ENCODE measurements at places on chromosomes 1 and 21.

- no peak for DNase-seq
Measured at GRCh38 chr1:112998592-112999235, 42.7 kb upstream of the SLC16A1 start.

DNA sequence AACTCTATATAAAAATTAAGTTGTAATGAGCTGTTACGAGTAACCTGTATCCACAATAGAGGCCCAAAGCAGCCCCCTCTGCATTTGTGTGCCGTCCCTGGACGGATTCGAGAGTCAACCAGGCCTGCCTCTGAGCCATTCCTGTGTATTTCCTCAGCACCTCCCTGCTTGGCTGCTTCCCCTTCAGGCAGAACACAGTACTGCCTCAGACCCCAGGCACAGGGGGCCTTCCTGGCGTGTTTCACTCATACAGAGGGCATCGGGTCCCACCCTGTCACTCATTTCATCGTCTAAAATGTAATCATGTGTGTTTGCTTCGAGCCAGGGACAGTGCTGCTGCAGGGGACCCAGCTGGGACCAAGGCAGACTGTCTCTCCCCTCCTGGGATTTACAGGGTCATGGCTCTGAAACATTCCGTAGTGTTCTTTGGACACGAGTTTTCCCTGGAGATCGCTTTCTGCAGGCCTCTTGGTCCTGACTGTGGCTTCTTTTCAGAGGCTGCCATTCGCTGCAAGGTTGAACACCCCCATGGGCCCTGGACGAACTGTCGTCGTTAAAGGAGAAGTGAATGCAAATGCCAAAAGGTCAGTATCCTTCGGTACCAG, 19.4 kb downstream of the LGALS8 start:
- no peak for DNase-seq

DNA sequence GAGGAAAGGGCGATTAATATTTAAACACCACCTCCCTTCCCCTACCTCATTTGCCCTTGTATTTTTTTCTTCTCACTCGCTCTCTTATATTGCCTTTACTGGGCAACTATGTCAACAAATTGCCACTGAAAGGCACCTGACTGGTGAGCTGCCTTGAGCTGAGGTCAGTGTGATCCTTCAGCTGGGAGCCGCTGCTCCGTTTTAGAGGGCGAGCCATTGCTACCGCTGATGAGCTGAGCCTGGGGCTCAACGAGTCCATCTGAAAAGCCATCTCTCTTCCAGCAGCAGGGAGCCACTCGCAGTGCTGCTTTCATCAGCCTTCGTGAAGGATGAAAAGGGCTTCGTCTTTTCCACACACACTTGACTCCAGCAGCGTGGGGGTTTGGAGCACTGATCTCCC, 108.0 kb upstream of the KIF26B start:
- DNase-seq, result no peak

DNA sequence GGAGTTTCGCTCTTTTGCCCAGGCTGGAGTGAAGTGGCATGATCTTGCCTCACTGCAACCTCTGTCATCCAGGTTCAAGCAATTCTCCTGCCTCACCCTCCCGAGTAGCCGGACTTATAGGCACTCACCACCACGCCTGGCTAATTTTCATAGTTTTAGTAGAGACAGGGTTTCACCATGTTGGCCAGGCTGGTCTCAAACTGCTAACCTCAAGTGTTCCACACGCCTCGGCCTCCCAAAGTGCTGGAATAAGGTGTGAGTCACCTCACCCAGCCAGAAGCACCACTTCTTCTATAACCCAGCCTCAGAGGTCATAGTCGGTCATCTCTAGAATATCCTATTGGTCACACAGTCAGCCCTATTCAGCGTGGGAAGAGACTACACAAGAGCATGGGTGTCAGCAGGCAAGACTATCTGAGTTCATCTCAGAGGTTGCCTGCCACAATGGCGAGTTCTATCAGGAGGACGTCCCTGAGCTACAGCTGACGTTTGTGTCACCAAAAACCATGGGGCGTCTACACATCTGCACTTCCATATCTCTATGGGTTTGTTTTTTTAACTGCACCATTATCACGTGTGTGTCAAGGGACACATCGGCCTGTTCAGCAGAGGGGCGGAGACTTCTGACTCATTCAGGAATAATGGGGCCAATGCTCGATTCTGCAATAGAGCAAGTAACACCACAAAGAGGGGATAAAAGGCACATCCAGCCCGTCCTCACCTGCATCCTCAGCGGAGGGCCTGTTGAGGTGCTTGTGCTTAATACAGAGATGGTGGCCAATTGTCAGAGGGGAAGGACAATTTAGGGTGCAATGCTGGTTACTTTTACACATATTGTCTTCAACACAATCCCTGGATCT, 256.3 kb upstream of the IRF2BP2 start:
- DNase-seq, result no peak

DNA sequence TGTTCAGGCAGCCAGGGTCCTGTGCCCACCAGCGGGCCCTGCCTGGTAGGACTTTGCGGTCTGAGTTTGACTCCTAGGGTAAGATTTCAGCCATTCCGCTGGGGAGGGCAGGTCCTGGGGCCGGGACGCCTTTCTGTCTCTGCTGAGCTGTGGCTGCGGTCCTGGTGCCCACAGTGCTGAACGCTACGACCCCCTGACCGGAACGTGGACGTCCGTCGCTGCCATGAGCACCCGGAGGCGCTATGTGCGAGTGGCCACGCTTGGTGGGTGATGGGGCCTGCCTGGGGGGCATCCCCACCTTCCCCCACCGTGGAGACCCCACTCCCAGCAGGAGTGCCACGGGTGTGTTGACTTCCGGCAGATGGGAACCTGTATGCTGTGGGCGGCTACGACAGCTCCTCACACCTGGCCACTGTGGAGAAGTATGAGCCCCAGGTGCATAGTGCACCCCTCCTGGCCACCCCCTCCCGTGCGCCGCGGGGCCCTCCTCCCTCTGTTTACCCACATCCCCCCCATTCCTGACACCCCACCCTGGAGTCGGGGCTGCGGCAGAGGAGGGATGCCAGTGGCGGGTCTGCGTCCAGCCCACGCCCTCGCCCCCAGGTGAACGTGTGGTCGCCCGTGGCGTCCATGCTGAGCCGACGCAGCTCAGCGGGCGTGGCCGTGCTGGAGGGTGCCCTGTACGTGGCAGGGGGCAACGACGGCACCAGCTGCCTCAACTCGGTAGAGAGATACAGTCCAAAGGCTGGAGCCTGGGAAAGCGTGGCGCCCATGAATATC, 2.3 kb upstream of the PLEKHN1 start:
- no peak for DNase-seq

GRCh38 chr1:227902641-227902990, 45.1 kb downstream of the WNT9A start:
- no peak for DNase-seq

- DNase-seq, result no peak
Measured at GRCh38 chr1:182507685-182508084, 57.7 kb downstream of the RGSL1 start.

DNA sequence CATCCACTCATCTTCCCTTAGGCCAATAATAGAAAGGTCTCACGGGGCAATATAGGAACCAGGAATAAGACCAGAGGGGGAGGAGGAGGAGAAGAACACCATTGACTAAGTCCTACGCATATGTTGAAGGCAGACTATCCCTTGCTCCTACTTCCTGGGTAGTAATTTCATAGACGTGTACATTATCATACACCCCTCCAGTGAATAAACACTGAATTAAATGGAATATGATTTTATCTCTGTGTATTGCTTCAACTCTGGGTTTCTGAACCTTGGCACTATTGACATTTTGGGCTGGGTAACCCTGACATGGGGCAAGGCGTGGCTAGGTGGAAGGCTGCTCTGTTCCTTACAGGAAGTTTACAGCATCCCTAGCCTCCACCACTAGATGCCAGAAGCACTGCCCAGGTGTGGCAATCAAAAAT, 17.3 kb upstream of the FHAD1 start:
- no peak for DNase-seq

DNA sequence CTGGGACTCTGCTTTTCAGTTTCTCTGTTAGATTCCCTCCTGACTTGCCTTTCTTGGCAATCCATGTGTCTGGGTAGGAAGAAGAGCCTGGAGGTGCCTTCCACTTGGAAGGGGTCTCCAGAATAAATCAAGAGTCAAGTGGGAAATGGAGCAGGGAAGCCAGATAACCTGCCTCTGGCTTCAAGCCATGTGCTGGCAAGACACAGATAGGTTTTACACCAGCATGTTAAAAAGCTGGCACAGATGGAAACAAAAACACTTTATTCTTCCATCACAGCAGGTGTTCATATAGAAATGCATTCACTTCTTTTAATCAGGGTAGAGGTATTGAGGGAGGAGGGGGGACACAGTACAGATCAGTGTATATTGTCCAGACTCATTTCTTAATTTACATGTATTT, 356.9 kb upstream of the RUNX1 start:
- DNase-seq, result no peak

GRCh38 chr1:24321126-24321525, 2.0 kb downstream of the GRHL3 start:
- DNase-seq, result no peak

DNA sequence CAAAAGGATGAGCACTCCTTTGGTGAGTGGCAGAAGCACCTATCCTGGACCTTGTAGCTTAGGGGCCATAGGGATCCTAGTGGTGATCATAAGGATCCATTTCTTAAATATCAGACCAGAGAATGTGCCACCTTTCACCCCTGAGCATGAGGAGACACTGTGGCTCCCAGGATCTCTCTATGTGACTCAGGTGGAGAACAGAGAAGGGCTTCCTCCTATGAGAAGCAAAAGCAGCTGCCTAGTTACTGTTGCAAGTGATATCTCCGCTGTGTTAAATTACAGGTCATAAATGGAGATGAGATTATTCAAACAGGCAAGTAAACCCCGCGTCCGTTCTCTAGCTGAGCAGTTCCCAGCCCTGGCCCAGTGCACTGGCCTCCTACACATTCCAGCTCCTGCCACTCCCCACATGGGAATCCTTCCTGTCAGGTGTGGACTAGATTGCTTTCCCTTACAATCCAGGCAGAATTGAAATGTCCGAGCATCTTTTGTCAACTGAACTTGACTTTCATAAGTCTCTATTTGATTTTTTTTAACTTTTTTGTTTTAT, 26.3 kb downstream of the CLEC20A start:
- DNase-seq, result no peak

- no peak for DNase-seq
Measured at GRCh38 chr1:219125342-219125741, 48.3 kb upstream of the LYPLAL1 start.

- DNase-seq, result no peak
Measured at GRCh38 chr21:37407719-37408420, 41.3 kb downstream of the DYRK1A start.
